ENCODE measurements at places on chromosomes 5 and 9. TPM values are rescaled to one million over a fixed set of nuclear protein-coding genes. Genes with fewer than 3 reads are reported as not detected.

Gene CDHR2
- total RNA-seq = 0.35 TPM

Gene CCDC192
- not detected for total RNA-seq

Gene ABO
- 16.8 TPM for total RNA-seq

Gene KCNIP1
- 2.7 TPM for total RNA-seq

Gene MYOZ3
- total RNA-seq = 1.7 TPM

Gene EFNA5
- 12.0 TPM for total RNA-seq

Gene TOMM5
- 60.7 TPM for total RNA-seq

Gene GZMA
- 8.8 TPM for total RNA-seq

Gene GRHPR
- total RNA-seq = 65.0 TPM

Gene SARDH
- 6.8 TPM for total RNA-seq

Gene CD14
- 127 TPM for total RNA-seq

Gene IRX1
- 7.5 TPM for total RNA-seq

Gene NDUFS6
- total RNA-seq = 23.5 TPM

Gene ORM2
- 3.9 TPM for total RNA-seq

Gene GFRA3
- 0.90 TPM for total RNA-seq

Gene PROB1
- 1.9 TPM for total RNA-seq

Gene PCDHA9
- 0.20 TPM for total RNA-seq

Gene SLC36A3
- total RNA-seq = not detected

Gene QRFP
- not detected for total RNA-seq

Gene SPINK7
- total RNA-seq = not detected

Gene PCDHA1
- not detected for total RNA-seq

Gene LCN1
- total RNA-seq = not detected

Gene ANKRD34B
- 0.35 TPM for total RNA-seq

Gene NKD2
- 64.4 TPM for total RNA-seq

Gene GPX8
- 9.5 TPM for total RNA-seq

Gene PDLIM7
- 59.1 TPM for total RNA-seq

Gene HAPLN1
- total RNA-seq = 0.12 TPM

Gene SLC25A2
- total RNA-seq = 0.64 TPM

Gene HACD4
- total RNA-seq = 10.6 TPM

Gene FYB1
- 45.0 TPM for total RNA-seq
